ENCODE measurements at places on chromosomes 3 and 15. TPM values are rescaled to one million over a fixed set of nuclear protein-coding genes. Genes with fewer than 3 reads are reported as not detected.

DNA sequence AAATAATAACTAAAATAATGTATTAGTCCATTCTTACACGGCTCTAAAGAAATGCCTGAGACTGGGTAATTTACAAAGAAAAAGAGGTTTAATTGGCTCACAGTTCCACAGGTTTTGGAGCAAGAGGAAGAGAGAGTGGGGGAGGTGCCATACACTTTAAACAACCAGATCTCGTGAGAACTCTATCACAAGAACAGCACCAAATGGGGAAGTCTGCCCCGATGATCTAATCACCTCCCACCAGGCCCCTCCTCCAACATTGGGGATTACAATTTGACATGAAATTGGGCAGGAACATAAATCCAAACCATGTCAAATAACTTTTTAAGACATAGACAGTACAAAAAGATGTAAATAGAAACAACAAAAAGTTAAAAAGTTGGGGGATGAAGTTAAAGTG lies 63.2 kb downstream of the ILDR1 start:
- no peak for DNase-seq

GRCh38 chr3:104908761-104909160 lies 457.9 kb upstream of the ALCAM start:
- DNase-seq = no peak

DNA sequence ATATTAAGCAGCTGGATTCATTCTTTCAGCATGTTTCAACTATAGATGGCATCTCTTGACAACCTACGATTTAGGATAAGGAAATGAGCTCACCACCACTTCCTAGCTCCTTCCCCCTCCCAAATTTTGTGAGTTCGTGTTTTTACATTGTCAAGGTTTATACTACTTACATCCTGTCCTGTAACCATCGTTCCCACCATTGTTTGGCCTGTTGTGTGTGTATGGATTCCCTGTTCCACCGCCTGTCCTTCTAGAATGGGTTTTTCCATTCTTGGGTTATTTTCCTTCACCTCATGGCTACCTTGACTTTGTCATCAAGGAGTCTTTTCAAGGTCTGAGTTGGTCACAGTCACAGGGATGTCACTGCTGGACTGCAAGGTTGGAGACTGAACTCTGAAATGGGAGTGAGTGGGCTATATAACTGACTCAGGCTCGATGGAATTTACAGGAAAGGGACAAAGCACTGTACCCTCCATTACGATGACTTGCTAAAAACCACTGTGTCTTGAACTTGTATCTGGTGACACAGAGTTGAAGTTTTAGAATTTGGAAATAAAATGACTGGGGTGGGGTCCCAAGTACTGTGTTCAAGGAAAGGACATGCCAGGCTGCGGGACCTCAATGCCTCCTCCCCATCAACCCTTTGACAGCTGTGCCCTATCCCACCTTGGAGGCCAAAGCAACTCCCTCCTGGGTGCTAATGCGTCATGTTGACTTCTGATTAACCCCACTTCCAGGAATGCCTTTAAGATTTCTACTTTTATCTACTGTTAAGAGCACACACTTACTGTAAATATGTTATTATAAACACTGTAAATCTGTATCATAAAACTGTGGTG lies 66.8 kb upstream of the BLM start:
- DNase-seq = no peak

The HIGD2B gene
- not detected for total RNA-seq
